ENCODE measurements at places on chromosomes 13 and 19.

- DNase-seq, result no peak
Measured at GRCh38 chr19:45881082-45881908, 4.6 kb downstream of the IRF2BP1 start.

DNA sequence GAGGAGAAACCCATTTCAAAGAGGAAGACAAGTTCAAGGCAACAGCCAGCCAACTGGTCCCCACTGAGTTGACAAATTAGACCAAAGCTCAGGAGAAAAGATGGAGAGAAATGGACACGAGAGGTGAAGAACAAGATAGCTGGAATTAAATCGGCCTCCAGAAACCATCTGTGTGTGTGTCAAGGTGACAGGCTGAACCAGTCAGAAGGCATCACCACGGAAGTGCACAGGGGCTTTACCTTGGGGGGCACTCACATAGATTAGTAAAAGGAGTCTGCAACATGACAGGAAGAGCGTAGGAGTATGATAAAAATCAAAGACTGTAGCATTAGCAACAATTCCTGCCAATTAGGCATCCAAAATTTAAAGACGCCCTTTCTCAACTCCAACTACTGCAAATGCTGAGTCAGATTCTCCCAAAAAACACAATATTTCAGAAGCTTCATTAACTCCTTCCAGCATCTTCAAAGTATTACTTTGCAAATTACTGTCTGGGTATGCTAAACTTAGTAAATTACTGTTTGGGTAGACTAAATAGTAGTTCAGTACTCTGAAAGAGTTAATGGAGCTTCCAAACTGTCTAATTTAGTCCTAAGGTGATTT lies 66.2 kb downstream of the FOXO1 start:
- DNase-seq, result no peak

DNA sequence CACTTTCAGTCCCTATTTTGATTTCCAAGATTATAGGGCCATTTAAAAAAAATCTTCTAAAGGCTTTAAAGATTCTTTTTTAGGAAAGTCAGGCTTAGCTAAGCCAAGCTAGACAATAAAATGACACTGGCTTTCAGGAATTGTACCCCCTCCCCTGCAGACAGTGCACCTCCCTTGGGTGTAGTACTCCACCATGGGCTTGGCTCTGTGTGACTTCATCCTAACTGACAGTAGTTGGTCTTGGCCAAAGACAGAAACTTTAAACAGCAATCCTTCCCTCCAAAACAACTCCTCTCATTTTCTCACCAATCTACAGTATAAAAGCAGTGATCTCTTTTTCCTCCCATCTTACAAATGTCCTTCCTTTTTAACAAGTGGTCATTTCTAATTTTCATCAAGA lies 283.0 kb downstream of the DNAJC15 start:
- DNase-seq, result no peak

DNA sequence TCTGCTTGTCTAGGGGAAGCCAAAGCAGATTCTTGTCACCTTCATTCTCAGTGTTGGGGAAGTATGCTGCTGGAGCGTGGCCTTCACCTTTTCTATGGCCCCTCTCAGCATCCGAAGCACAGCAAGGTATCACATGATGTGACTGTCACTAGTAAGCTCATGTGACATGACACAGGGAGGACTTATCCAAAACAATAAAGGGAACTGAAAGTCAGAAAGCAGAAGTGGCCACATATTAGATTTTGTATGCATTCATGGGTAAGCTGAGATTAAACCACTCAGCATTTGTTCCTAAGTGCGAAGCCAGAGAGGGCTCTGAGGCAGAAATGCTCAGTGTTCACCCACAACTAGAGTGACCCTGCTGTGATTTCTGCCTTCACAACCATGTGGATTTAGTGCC lies 72.8 kb upstream of the PCDH8 start:
- DNase-seq, result no peak

- no peak for DNase-seq
Measured at GRCh38 chr19:46394402-46394797, 19.0 kb downstream of the CCDC8 start.

- no peak for DNase-seq
Measured at GRCh38 chr13:46544811-46545210, 8.2 kb upstream of the LRCH1 start.

GRCh38 chr13:25468325-25469168 lies 96.8 kb downstream of the ATP8A2 start:
- DNase-seq, result no peak

DNA sequence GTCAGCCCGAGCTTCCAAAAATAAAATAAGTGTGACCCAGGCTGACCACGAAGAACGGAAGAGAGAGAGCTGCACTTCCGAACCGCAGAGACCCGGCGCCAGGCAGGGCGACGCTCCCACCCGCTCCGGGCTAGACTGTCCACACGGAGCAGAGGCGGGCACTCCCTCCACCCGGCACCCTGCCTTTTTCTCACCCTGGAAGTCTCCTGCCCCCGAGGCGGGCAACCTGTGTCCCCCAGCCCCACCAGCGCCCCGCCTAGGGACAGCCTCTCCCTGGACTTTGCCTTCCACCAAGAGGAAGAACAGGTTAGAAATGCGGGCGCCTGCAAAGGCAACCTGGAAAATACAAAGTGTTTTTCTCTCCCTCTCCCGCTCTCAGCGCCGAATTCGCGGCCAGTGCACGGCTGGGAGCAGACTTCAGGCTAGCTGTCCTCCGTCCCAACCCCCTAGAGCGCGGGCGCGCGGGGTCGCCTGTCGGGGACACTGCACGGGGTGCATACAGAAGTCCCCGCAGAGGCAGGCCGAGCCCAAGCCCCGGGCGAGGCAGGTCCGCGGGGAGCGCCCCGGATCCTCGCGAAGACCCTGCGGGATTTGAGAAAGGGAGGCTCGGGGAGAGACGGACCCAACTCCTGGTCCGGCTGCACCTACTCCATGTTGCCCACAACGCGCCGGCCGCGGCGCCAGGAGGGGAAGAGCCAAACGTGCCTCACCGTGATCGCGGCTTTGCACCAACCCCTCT lies 845 bp downstream of the SPRY2 start:
- DNase-seq, result no peak

DNA sequence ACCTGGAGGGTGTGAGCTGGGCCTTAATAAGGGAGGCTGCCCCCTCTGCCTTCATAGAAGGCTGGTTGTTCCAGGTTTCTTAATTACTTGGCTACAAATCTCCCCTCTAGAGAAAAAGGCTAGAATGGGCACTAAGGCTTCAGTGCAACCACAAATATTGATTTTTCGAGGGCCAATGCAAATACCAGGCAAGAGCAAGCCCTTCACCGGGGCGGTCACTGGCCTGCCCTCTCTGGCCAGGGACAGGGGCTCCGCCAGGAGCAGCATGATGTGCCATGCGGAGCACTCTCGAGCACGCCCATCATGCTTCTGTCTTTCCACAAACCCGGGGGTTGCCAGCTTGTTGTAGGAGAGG lies 127.8 kb upstream of the SPACA7 start:
- DNase-seq, result no peak

DNA sequence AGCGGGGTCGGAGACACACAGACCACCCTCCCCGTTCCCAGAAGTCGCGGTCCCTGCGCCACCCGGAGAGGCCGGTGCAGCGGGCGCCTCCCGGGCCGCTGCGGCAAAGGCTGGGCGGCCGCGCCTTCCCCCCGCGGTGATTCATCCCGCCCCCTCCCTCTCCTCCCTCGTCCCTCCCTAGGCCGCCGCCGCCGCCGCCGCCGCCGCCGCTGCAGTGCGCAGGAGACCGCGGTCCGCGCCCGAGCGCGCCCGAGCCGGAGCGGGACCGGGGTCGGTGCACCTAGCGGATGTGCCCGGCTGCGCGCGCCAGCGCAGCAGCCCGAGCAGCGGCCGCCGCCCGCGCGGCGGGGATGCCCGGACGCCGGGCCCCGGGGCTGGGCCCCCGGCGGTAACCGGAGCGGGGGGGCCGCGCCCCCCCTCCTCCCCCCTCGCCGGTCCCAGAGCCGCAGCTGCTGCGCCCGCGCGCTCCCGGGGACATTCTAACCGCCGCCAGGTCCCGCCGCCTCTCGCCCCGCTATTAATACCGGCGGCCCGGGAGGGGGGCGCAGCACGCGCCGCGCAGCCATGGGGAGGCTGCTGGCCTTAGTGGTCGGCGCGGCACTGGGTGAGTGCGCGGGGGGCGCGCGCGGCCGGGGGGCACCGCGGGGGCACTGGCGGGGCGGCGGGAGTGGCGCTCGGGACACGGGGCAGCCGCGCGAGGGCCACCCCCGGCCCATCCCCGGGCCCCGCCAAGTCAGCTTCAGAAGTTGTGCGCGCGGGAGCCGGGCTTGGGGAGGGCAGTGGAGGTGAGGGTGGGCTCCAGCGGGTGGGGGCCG lies at the start of gene SCN1B:
TSS of gene SCN1B (plus strand) at position 214 of the 815 bp plus-strand sequence. CDS start at position 565, 351 bp downstream.
- peak; percentile 45 for DNase-seq

DNA sequence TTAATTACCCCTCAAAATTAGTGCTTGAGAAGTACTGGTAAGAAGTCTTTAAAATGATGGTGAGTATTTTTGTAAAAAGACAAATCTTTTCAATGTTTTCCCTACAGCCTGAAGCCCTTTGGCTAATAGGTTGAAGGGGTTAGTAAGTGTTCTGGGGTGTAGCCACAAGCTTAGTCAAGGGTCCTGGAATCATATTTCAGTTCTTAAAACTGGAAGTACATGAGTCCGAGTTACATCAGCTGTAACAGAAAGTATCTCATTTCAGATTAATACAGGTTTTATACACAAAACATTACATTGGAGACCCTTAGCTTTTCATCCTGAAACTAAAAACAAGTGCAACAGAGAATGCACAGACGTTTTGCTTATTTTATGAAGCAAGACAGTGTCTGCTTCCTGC lies 52.7 kb upstream of the TEX29 start:
- no peak for DNase-seq

DNA sequence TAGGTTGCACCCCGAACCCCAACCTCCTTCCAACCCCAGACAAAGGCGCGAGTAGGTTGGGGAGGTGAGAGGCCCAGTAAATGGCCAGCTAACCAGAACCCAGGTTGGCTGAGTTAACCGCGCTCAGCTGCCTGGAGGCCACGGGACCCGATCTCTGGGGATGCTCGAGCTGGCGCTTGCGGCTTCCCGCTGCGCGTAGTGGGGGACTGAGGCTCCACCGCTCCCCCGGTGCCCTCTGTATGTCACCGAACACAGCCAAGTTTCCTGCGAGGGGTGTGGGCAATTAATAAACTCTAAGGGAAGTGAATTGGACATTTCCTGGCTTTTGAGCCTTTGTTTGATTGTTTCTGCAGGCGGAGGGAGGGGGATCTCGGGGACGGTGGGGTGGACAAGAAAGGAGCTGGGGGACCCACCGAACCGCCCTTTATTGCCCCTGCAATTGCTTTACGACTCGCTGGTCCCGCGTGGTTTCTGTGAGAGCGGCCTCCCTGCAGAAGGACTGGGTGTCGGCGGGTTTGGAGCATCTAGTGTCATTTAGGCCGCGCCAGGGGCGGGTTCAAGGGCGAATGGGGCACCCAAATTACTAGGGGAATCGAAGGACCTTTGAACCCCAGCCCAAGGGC lies 3.5 kb upstream of the ZIC5 start:
- no peak for DNase-seq

GRCh38 chr13:100176801-100177400 lies 88.0 kb downstream of the PCCA start:
- no peak for DNase-seq

DNA sequence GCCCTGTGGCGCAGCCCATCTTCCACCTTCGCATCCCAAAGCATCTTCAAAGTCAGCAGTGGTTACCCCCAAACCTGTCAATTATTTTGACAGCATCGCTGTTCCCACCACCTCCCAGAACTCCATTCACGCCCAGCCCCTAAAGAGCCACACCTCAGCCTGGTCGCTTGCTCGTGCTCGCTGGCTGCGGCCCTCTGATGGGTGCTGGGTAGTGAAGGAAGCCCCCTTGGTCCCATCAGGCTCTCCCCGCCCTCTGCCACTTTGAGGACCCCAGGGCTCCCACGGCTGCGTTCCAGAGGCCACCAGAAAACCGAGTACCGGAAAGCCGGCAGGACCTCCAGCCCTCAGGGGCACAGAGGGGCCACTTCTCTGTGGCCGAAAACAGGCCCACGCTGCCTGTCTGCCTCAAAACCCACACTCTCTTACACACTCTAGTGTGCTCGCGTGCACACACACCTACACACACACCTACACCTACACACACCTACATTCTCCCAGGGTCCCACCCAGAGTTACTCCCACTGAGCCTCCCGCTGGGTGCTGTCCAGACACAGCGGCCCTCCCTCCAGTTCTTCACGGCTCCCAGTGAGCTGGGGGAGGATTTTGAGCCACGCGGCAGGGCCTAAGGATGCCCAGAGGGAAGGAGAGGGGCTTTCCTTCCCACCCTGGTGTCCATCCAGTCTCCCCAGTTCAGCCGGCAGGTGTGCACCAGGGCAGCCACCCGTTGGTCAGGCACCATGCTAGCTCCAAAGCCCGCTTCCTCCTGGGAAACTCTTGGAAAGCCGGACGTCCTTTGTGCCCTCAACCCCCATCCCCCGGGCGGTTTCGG lies 1.9 kb downstream of the VSTM2B start:
- no peak for DNase-seq

DNA sequence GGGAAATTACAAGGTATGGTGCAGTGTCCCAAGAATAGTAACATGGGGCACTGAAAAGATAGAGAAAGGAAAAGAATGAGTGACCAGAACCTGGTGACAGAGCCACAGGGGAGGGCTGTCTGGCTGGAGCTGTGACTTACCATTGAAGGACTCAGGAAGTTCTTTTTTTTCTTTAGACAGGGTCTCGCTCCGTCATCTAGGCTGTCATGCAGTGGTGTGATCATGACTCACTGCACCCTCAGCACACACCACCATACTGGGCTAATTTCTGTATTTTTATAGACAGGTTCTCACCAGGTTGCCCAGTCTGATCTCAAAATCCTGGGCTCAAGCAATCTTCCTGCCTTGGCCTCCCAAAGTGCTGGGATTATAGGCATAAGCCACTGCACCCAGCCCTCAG lies 8.8 kb upstream of the CPB2 start:
- DNase-seq, result no peak

- no peak for DNase-seq
Measured at GRCh38 chr13:42804244-42804874, 23.0 kb downstream of the FAM216B start.

DNA sequence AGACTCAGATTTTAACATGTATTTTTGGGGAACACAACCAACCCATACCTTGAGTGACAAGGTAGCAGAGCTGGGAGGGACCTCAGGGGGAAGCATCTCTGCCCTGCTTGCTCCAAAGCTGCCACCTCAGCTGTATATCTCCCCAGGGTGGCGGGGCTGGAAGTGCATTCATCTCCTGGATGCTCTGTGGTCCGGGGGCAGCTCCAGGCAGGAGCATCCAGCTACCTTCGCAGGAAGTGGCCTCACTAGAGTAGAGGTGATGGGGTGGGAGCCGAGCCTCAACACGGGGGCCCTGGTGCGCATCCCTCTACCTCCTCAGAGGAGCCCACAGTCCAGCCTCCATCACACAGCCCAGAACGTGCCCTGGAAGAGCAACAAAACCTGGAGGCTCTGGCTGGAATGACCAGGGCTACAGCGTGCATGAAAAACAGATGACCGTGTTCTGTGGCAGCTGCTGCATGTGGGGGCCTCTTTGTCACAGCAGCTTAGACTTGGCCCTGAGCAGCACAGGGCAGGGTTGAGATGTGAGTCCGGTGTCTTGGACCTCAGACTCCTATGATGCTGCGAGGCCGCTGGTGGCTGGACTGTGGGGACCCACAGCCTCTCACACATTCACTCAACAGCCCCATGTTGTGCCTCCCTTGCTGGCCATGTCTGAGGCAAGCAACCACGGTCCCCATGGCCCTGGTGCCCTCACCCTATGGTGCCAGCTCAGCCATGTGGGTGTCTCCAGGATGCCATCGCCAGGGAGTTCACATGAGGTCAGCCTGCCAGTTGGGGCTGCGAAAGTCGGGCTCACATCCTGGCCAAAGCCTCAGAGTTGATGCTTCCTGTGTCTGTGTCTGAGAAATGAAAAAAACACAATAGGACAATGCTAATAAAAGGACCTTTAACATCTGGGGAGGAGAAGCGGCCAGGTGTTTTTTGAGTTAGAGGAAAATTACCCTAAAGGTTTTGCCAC lies 17.1 kb upstream of the GAS6 start:
- no peak for DNase-seq
